ENCODE measurements at places on chromosomes 1 and 21.

GRCh38 chr1:121471523-121471922 is 286.7 kb downstream of the SRGAP2C start:
- no peak for DNase-seq

GRCh38 chr21:36641886-36642285 is 57.0 kb upstream of the SIM2 start:
- DNase-seq, result no peak

- DNase-seq, result no peak
These were observed 123.7 kb downstream of the S1PR1 start for GRCh38 chr1:101360506-101360905.

DNA sequence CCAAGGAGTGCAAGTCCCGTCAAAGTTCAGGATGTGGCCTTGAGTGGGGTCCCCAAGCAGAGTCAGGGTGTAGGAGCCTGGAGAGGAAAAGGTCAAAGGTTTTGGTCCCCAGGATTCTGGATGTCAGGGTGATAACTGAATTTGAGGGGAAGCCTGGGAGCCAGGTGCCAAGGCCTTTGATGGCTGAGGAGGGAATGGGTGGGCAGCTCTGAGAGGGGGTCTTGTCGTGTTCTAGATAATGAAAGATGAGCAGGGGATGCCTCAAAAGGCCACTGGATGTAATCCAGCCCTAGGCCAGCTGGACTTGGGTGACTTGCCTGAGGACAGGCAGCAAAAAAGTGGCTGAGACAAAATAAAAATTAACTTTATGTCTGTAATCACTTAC is 27.5 kb upstream of the KCNA2 start:
- peak; percentile 29 for DNase-seq

DNA sequence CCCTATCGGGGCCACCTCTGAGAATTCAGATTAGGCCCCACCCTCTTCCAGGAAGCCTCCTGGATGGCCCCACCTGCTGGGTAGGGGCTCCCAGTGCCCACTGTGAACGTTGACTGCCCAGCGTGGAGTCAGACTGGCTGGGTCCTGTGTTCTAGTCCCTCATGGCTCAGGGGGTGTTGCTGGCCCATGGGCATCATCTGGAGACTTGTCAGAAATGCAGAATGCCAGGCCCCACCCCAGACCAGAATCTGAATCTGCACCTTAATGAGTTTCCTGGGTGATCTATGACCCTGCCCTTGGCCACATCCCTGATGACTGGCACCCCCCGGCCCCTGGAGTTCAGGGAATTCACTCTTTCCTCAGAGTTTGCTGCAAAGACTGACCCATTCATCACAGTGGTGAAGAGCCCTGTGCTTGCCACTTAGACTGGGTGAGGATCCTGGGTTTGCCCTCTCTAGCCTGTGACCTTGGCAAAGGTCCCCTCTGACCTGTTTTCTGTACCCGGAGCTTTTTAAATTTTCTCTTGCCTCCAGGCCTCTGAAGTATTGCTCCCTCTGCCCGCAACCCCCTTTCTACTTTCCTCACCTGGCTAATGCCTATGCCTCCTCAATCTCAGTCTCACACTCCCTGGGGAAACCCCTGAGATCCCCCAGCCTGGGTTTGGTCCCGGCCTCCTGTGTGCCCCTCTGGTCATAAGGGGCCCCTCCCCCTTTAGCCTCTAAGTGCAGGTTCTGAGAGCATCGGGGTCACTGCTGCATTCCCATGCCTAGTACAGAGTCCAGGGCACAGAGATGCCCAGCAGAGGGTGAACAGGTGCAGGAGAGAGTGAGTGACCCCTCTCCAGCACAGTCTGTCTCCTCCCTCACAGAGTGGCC is 184.2 kb downstream of the MATN1 start:
- no peak for DNase-seq

- no peak for DNase-seq
These were observed 54.9 kb upstream of the LAMC2 start for GRCh38 chr1:183131166-183131565.

- no peak for DNase-seq
These were observed 33.8 kb upstream of the SLC45A1 start for GRCh38 chr1:8284127-8284526.

DNA sequence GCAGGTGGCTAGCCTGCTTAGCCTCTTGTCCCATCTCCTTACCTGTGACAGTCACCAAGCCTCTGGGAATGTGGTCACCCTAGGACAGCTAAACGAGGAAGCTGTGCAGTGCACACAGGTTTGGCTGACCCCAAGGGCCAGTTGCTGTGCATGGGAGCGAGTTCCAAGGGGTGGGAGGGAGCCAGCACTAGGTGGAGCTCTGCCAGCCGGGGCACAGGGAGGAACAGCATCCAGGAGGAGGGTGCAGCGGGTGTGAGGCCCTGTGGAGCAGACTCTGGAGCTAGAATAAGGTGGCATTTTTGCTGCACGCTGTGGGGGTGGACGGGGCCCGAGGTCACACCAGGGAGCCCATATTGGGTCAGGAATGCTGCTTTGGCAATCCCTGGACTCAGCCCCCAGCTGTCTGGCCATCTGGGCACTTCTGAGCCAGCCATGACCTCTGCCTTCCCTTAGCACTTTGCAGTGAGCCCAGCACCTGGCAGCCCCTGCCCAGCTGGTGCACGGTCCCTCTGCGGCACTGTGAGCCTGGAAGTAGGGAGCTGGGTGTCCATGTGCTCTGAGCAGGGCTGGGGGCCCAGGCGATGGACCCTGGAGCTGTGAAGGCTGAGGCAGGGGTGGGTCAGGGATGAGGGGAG is 8.7 kb downstream of the PDXK start:
- no peak for DNase-seq

GRCh38 chr1:27618341-27619082 is 14.6 kb upstream of the AHDC1 start:
- DNase-seq, result no peak

DNA sequence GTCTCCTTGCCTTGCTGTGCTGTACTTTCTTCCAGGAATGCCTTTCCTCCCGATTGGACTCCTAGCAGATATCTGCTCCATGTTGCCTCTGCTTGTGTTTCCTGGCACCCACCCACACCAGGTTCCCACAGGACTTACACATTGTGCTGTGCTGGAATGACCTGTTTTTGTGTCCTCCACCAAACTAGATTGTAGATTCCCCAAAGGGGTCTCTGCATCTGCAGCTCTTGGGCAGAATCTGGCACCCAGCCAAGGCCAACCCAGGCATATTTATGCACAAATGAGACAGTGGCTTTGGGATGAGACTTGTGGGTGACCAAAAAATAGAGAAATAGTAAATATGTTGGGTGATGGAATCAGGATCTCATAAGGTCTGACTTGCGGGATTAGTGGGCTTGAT is 278.2 kb downstream of the RRAGC start:
- DNase-seq, result no peak

- no peak for DNase-seq
These were observed 30.6 kb upstream of the MCOLN3 start for GRCh38 chr1:85078903-85079302.

DNA sequence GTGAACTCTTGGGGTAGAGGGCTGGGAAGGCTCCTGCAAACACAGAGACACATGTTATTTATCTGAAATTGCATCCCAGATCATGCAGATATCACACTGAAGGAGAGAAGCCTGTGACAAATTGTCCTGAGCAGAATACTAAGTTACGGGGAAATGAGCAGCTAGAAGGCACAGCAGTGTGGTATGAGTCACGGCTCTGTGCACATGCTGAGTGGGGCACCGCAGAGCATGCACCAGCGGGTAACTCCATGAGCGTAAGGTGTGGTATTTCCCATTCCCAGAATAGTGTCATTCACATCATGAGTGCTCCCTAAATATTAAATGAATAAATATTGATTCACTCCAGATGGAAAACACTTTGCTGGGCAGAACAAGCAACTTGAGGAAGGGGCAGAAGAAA is 21.3 kb upstream of the FCRL2 start:
- DNase-seq, result no peak

- DNase-seq, result no peak
These were observed 285.4 kb upstream of the USP25 start for GRCh38 chr21:15444118-15444960.

DNA sequence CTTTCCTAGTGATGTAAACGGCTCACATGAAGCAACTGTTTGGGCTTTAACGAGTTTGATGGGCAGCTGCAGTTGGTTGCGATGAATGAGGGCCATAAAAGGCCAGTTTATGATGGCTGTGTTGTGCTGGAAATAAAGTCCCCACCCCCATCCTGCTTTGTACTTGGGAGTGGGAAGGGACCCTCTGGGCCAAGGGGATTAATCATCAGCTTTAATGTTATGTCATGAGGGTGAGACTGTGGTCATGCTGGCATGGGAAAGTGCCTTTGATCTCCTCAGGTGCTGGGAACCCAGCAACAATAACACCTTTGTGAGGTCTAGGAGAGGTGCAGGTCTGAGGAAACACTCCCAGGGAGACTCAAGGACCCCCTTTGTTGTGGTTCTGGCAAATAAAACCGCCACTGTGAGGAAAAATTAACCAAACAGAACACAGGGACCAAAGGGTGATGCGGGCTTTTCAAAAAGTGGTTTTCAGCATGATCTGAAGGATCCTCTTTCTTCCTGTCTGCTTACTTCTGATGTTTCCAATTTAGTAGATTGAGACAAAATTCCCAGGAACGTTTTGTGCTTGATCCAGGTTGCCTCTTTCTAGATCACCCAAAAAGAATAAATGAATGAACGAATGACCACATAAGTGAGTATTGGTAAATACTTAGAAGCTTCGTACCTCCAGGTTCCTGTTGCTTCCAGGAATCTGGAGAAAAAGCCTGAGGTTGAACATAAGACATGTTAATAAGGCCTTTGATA is 257.8 kb upstream of the HOOK1 start:
- no peak for DNase-seq

DNA sequence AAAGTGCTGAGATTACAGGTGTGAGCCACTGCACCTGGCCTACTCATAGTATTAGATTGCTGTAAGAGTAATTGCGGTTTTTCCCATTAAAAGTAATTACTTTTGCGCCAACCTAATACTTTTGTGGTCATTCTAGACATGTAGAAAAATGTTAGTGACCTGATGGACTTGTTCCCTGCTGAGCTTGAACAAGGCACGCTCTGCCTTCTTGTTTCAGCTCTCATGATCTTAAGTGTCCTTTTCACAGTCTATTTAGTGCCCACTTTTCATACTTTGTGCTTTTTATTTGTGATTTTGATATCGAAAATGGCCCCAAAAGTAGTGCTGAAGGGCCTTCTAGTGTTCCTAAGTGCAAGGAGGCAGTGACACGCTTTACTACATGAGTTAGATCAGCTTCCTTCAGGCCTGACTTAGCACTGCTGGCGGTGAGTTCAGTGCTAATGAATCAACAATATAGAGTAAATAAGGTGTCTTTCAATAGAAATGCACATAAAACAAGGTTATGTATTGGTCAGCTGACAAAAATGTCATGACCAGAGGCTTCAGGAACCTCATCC is 5.6 kb upstream of the RD3 start:
- DNase-seq, result no peak

GRCh38 chr1:6526316-6526715 is 28.0 kb downstream of the NOL9 start:
- no peak for DNase-seq

Measured in lower leg skin (tissue), 4 donors.